ENCODE measurements at places on chromosomes 7 and 10.

DNA sequence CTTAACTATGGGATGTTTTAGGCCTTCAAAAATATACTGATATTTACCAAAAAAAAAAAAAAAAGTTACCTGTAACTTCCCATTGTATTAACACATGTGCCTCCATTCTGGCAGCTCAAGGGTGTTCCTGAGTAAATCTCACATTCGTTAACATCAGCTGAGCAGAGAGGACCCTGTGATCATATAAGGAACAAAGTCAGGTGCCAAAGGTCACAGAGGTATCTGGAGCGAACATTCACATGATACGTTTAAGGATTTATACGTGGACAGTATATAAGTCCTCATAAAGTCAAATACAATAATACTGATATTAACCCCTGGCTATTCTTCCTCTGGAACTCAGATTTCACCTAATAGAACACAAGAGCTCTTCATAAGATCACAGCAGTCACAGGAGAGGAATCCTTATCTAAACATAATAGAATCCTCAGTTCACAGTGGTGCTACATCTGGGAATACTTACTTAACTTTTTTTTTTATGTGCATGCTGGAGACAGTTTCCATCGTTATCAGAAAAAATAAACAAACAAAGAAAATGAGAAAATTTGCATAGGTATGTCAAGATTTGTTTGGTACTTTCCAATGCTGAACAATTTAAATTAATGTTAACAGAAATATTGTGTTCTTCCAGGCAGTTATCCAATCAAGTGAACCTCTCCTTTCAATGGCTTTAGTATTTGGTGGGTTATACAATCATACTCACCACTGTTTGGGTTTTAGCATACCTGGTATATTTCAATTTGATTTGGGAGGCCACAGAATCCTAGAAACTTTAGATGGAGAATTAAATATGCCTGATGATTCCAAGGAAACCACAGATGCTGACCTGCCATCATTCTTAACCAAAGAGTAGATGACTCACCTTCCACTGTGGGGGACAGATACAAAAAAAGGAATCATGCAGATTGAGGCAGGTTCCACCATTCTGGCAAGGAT, 6.6 kb downstream of the CUBN start:
- no peak for DNase-seq

- DNase-seq: no peak
These were observed 175.4 kb downstream of the SKAP2 start for GRCh38 chr7:26688936-26689506.

GRCh38 chr10:14801723-14802122, 27.0 kb upstream of the FAM107B start:
- DNase-seq: no peak

DNA sequence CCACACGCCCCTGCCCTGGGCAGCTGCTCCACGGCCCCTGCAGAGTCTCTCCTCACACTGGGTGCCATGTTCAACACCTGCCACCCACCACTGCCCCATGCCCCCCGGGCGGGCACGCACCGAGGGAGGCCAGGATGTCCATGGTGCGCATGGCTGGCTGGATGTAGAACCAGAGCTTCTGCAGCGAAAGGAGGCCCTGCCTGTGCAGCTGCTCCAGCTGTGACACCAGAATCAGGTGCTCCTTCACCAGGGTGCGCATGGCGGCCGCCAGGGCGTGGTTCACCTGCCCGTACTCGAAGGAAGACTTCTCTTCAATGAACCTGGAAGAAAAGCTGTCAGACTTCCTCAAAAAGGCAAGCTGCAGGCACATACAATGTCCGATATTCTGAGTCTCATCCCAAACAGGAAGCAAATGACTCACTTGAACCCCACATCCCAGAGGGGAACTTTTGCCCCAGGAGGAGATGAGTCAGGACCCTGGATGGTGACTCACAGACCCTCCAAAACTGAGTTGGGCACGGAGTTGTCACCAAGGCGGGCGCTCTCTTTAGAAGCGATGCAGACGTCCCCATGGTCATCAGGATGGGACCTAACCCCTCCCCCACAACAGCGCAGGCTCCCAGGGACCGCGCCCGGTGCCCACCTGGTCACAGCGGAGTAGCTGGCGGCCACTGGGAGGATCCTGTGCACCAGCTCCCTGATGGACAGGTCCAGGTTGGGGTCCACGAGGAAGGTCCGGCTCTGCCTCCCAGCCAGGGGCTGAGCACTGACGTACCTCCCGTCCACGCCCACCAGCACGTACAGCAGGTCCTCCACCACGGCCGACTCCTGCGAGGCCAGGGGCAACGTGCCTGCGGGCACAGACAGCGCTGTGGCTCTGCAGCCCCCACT, 15.5 kb downstream of the TUBGCP2 start:
- no peak for DNase-seq

DNA sequence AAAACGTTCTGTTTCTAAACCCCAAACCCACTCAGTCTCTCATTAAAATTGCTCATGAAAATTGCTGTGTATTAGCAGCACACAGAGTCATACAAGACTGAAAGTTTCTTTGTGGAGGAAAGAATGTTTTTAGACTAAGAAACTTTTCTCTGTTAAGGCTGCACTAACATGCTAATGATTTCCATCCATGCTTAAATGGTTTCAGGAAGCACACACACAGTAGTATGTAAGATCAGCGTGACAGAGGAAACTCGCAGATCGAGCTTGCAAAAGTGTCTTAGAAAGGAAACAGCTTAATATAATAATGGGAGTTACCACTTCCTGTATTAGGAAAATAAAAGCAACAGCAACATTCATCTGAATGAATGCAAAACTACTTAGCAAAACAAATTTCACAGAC, 112.7 kb downstream of the ICA1 start:
- no peak for DNase-seq

DNA sequence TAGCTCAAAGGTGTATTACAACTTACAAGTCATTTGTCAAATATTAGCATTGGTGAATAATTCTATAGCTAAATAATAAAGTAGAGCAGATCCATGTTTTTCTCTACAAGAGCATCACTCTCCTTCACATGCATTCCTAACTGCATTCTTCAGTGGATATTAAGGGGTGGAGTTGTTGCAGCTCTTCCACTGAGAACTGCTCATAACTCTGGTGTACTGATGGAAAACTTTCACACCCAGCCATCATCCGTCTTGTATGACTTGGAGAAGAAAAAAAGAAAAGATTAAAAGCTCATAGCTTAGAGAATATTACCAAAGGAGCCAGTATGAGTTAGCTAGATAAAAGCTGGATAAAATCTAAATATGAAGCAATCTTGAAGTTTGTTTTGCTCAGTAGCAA, 10.2 kb upstream of the FAM13C start:
- no peak for DNase-seq

- DNase-seq: no peak
These were observed 42.0 kb downstream of the MYL10 start for GRCh38 chr7:101586906-101587677.

GRCh38 chr7:107876916-107877315, 14.1 kb upstream of the DLD start:
- no peak for DNase-seq

Measured in activated T-cell treated with anti-CD3 and anti-CD28 coated beads, Interleukin-2, amount 50 U/mL, for 1 hour (primary cell).